ENCODE measurements at places on chromosomes 5 and 9.
A peak's percentile ranks its signal among the peaks of the same experiment; 100 is the strongest.

DNA sequence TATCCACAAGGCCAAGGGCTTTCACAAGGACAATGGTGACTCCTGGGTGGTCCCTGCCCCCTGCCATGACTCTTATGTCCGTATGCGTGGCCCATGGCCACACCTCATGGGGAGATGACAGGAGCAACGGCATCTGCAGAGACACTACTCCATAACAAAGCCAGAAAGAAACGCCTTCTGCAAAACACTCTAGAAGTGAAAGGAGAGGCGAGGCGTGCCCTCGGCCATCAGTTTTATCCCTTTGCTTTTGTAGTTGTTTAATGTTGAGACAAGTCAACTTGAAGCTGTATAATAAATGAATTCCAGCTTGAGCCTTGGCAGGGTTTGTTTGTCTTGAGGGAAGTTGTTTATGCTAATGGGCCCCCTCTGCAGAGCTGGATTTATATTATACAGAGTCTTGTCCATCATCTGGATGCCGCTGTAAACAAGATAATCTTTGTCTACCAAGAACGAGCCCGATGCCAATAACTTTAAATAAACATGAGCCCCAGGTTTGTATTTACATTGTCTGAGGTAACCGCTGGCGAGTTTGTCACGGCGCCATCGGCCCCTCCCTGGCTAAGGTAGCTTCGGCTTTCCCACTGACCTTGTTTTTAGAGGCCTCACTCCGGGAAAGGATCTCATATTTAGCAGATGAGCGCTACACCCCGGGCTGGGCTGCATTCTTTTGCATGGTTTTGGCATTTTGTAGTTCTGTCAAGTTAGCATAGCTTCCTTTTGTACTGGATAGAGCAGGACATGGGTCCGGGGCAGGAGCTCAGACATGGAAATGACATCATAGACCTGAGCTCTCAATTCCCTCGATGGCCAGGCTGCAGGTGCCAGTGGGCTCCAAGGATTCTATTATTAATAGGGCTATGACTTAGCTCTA lies 165.3 kb downstream of the ERCC6L2 start:
- DNase-seq, result no peak

DNA sequence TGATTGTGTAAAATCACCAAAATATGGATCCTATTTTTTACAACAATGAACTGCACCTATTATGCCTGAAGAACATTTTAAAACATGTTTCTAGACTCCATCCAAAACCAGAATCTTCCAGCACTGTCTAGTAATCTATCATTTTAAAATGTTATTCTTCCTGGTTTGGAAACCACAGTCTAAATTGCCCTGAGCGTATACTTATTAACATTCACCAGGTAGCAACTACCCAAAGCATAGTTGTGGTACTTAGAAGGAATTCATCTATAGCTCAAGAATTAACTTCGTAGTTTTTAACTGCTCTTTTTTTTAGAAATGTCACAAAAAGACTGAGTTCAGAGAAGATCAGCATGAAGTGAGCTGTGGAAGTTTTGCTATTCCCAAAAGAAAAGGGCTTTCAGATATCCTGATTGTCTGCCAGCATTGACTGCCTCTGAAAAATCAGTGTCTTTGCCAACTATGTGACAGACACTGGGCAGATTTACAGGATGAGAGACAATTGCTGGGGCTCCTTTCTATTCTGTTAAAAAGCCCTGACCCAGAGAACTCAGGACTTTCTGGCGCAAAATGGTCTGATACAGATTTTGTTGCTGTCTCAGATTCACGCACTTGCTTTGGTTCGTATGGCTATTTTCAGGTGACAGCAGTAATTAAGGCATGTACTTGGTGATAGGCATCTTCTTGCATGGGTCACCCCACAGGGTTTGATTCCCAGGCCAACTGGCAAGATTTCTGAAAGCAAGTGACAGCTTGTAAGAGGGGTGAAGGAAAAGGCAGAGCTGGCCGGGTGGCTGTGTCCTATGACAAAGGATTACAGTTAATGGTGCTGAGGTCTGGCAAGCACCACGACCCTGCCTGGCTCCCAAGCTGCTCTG lies 152.5 kb upstream of the RAI14 start:
- DNase-seq, result no peak

DNA sequence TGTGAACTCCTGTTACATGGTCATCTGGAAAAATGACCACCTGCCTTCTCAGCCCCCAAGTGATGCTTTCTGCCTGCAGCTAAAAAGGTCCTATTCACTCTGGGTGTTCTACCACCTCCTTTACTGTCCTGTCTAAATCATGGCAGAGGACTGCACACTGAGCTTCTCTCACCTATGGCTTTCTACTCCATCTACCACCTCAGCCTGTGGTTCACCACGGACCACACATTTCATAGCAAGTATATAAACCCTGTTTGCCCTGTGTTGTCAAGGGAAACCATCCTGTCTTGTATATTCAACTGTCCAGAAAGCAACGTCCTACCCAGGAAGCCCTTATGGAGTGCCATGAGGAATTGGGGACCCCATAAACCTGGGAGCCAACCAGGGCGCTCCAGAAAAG lies 167.4 kb upstream of the ITGA1 start:
- DNase-seq, result no peak

DNA sequence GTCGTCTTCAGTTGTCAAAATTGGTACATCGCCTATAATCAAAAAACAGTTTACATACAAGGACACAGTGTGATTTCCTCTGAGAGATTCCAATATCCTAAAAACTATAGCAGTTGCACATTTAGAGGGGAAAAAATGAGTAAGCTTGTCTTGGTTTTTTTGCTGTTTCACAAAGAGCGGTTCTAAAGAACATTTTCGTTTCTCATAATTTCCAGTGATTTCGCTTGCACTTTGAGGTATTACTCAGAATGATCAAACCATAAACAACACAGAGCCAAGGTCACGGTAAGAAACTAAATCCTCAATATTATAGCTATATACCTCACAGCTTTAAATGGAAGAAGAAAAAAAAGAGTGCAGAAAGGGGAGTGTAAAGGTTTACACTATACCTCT lies 861 bp downstream of the MTX3 start:
- DNase-seq, result no peak

DNA sequence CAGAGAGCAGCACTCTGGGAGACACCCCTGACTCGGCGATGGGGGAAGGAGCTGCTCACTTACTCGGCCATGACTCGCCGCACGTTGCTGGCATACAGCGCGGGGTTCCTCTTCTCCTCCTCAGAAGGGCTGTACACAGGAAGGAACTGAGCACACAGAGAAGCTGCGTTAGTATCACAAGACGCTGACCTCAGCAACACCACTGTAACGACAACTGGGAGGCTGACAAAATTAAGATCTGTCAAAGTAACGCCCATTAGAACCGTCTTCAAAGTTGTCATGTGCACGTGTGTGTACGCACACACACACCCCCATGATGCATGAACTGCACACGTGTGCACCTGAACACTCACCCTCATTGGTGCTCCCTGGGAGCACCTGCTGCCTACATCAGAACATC lies 32.1 kb upstream of the SLC6A3 start:
- no peak for DNase-seq

DNA sequence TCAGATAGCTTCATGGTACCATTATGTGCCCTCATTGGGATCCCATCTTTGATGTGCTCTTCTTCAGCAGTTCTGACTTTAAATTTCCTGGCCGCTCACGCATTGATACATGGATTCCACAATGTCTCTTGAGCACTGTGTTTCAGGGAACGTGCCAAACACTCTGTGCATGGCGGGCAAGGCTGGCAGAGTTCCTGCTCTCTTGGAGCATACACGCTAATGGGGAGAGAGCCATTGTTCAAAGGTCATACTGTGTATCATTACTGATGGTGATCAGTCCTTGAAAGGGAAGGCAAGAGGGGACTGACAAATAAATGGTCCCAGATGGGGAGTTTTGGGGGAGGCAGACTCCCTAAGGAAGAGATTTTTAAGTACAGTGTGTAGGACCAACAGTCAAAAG lies 52.3 kb downstream of the AMBP start:
- DNase-seq, result no peak

DNA sequence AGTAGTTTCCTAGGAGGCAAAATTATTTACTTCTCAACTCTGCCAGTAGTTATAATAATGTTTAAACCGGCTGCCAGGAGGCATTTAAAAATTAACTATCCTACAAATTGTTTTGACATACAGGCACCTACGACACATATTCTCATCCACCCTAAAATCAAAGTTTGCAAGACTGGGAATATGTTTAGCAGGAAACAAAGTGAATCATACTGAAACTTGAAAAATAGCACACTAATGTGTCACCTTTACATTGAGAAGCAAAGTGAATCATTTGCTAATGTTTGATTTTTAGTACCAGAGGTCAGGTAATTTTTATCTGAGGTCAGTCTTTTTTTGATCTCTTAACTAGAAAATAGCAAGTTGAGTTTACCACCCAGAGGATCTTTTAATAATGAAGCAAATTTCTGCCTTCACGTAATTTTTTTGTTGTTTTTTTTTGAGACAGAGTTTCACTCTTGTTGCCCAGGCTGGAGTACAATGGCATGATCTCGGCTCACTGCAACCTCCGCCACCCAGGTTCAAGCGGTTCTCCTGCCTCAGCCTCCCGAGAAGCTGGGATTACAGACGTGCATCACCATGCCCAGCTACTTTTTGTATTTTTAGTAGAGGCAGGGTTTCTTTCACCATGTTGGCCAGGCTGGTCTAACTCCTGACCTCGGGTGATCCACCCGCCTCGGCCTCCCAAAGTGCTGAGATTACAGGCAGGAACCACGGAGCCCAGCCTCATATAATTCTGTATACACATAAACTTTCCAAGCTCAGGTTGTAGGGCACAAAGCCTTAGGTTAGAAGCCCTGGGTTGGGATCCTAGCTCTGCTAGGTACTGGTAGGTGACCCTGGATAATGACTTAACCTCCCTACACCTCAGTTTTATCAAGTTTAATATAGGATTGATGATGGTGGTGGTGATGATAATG lies 124.3 kb downstream of the UGCG start:
- no peak for DNase-seq

DNA sequence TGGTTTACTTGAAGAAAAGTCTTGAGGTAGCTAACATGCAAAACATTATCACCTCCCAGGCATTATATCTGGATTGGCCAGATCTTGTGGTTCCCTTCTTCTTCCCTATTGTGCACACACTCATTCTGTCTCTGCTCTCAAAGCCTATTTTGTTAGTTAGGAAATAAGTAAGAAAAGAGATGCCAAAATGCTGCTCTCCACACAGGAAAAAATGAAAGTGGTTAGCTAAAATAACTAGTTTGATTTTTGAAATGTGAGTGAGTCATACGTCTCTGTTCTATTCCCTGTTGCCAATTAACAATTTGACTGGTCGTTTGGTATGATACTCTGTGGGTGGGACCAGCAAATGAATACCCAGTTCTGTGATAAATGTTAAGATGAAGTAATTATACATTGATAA lies 28.1 kb downstream of the LMNB1 start:
- no peak for DNase-seq

DNA sequence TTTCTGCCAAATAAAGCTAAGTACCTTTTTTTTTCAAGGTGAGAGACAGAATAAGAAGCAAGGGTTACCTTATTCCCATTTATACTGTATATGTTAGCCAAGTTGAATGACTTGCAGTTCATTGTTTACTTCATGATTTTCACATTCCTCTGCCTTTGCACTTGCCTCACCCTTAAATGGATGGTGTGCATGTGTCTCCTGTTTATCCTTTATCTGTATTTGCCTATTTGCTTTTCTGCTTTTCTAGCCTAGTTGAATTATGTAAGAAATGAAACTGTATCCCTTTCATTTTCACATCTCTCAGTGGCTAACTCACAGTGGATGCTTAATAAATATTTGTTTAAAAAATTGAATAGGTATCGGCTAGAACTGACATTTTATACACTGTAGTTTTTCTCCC lies 200.8 kb upstream of the ST8SIA4 start:
- no peak for DNase-seq

GRCh38 chr5:134184155-134185135 lies 7.7 kb upstream of the SKP1 start:
- DNase-seq, result peak; percentile 51

GRCh38 chr5:669111-669841 lies 23.9 kb downstream of the TPPP start:
- no peak for DNase-seq

DNA sequence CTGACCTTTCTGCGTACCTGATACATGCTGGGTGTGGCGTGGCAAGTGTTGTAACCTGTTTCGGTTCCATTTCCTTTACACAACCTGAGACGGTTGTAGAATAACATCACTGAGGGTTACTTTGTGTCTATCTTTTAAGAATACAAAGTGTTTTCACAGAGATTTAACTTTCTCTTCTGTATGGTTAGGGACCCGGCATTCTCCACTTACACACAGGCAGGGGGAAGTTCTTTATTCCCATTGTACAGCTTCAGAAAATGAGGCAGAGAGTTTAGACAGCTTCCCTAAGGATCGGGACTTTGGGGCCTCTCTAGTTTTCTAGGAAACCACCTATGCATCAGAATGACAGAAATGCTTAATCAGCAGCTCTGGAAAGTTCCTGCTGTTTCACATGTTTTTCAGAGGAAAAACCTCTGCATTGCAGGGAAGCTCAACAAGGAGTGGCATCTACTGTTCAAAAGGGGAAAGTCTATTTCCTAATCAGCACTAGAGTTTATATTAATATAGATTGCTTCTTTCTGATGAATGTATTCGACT lies 41.3 kb downstream of the CAST start:
- DNase-seq, result no peak

All from stimulated activated CD8-positive, alpha-beta memory T cell treated with anti-CD3 and anti-CD28 coated beads, Interleukin-7, amount 100 ng/mL, for 1 hour (primary cell).